Fibroblast of skin of right biceps (primary cell): ENCODE measurements at places on chromosomes 2 and 18.
A peak's percentile ranks its signal among the peaks of the same experiment; 100 is the strongest.

- no peak for DNase-seq
Measured at GRCh38 chr2:18907508-18907907, 318.1 kb upstream of the NT5C1B start.

DNA sequence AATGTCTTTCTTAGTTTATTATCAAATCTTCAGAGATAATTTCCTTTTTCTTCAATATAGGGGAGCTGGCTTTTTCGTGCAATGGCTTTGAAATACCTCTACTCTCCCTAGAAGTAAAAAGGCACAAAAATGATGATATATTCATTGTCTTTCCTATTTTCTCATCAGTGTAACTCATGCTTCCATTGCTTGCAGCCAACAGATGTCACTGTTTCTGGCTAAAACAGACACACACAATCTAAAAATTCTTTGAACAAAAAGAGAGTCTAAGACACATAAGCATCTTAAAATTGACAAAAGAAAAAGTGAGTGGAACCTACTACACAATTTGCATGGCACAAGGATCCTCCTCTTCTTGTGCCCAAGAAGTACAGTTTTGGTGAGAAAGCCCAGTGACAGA lies 448.7 kb upstream of the VRK2 start:
- no peak for DNase-seq

DNA sequence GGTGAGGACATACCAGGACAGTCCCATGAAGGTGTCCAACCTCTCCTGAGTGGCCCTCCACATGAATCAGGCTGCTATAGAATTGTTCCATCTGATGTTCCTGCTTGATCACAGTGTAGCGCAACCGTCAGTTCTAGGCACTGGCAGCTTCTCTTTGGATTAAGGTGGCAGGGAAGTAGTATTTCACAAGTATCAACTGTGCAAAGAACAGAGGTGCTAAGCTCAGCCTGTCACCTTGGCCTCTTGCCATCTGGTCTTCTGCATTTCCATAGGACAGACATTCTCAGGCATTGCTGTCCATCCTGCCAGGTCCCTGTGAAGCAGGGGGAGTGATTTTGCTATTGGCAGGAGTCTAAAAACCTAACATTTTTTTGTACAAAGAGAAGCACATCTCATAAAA lies 182.2 kb upstream of the EPAS1 start:
- no peak for DNase-seq

GRCh38 chr18:23144640-23145039 lies 9.4 kb downstream of the CABLES1 start:
- no peak for DNase-seq

- no peak for DNase-seq
Measured at GRCh38 chr2:232133078-232133477, 171.6 kb downstream of the DIS3L2 start.

DNA sequence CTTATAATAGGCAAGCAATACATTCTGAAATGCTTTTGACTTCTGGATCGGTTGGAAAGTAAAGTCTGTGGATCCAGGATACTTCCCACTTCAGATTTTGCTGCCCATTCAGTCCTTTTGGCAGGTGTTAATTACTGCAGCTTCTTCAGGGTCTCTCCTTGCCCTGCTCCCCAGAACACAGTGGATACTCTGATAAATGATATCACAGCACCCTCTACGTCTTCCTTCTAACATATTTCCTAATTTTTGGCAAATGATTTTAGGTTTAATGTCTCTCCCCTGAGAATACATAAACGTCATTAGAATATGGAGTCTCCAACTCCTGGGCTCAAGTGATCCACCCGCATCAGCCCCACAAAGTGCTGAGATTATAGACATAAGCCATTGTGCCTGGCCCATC lies 249.8 kb downstream of the NYAP2 start:
- no peak for DNase-seq

- no peak for DNase-seq
Measured at GRCh38 chr2:122471753-122472152, 716.3 kb downstream of the TSN start.

DNA sequence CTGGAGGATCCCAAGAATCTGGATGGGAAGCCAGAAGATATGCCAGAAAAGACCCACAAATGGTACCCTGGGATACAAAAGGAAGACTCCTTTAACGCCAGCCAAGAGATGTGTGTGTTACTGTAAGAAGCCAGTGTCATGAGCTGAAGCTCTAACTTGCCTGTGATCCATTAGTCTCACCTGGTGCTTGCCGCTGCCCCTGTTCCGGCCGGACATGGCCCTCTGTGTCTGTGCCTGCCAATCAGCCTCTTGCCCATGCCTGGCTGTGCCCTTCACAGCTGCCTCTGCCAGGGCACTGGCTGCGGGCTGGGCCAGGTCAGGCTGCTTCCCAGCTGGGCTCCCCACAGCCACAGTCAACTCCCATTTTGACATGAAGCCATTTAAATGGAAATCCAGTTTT lies 55.4 kb downstream of the POU3F3 start:
- DNase-seq: no peak

GRCh38 chr2:166632616-166633015 lies 138.6 kb upstream of the SCN7A start:
- peak; percentile 85 for DNase-seq
